ENCODE measurements at places on chromosomes 12 and 14.

GRCh38 chr12:132610866-132611602, 652 bp upstream of the LRCOL1 start:
- no peak for DNase-seq

DNA sequence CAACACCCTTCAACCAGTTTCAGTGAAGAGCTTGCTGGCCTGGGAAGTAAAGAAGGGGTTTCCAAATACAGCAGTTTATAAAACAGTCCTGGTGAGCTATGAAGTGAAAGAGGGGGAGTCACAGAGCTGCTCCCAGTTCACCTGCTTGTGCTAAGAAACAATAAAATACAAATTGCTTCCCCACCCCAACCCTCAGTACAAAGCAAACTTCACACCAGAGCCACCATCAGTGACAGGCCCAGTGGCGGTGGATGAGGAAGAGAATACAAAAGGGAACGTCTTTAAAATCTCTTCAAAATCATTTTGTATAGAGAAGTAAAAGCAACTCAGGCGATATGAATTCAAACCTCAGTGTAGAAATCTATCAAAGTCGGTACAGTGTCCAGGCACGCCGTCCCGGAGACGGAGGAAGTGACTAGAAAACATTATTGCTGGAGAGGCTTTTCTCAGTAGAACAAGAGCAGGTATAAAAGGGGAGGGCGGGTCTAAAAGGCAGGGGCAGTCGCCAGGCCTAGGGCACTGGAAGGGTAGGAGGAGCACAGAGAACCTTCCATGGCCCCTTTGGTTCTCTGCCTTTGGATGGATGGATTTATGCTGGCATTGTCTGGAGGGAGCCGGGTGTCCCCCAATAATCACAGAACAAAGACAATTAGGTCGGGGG, 10.5 kb upstream of the RPLP0 start:
- DNase-seq, result no peak

GRCh38 chr12:120453977-120454376, 7.7 kb downstream of the GATC start:
- DNase-seq, result peak; percentile 8

DNA sequence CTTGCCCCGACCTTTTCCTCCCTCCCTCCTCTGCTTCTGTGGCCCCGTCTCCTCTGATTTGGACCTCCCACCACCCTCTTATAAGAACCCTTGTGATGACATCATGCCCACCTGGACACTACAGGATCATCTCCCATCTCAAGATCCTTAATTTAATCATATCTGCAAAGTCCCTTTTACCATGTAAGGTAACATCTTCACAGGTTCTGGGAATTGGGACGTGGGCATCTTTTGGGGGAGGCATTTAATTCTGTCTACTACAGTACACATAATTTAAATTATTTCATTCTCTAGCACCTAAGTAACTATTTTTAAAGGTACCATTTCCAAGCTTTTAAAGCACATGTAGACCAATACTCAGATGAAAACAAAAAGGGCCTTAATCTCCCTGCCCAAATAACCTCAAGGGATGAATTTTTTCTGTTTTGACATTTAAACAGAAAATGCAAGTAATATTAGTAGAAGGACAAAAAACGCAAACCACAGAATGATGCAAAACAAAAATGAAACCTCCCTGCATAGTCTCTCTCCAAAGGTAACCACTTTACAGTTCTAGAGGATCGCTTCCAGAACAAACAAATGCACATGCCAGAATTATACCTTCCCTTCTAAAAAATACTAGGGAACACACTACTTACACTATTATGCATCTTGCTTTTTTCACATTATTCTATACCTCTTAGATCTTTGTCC, 222.1 kb downstream of the AACS start:
- DNase-seq, result no peak

- no peak for DNase-seq
Observed at GRCh38 chr14:67332468-67332867, 27.1 kb downstream of the ATP6V1D start.

GRCh38 chr12:101474711-101475386, at the start of gene SPIC:
Gene SPIC (plus strand): TSS chr12:101475336. CDS start chr12:101476905, 1,569 bp downstream.
- no peak for DNase-seq

GRCh38 chr14:20719777-20720176, 25.9 kb upstream of the EDDM3A start:
- DNase-seq, result no peak

GRCh38 chr14:105290621-105291346, 10.0 kb downstream of the BRF1 start:
- no peak for DNase-seq

GRCh38 chr12:47822401-47822800, 2.7 kb upstream of the HDAC7 start:
- no peak for DNase-seq

- no peak for DNase-seq
Observed at GRCh38 chr12:125228519-125229260, 163.5 kb downstream of the AACS start.

DNA sequence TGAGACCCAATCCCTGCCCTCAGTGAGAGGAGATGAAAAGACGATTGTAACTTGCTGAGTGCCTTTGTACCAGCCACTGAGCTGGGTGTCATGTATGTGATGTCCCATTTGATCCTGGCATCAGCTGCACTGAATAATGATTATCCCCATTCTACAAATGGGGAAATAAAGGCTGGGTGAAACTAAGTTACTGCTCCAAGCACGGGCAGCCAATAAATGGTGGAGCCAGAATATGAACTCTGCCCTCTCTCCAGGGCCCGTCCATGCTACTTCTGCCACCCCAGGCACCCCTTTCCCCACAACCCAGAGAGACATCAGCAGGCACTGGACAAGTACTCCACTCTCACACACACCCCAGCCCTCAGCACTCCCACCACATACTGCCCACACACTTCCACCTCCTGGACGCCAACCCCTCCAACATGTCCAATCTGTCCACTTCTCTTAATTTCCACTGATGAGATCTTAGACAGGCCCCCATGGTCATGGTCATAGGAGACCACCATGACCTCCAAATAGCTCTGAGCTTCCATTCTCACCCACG, 115.8 kb downstream of the DICER1 start:
- DNase-seq, result no peak

GRCh38 chr12:15982471-15982870, 71.3 kb downstream of the DERA start:
- DNase-seq, result peak; percentile 18

- no peak for DNase-seq
Observed at GRCh38 chr12:49671031-49671765, 36.0 kb downstream of the FMNL3 start.

GRCh38 chr12:113144806-113145205, 4.7 kb upstream of the CFAP73 start:
- no peak for DNase-seq

DNA sequence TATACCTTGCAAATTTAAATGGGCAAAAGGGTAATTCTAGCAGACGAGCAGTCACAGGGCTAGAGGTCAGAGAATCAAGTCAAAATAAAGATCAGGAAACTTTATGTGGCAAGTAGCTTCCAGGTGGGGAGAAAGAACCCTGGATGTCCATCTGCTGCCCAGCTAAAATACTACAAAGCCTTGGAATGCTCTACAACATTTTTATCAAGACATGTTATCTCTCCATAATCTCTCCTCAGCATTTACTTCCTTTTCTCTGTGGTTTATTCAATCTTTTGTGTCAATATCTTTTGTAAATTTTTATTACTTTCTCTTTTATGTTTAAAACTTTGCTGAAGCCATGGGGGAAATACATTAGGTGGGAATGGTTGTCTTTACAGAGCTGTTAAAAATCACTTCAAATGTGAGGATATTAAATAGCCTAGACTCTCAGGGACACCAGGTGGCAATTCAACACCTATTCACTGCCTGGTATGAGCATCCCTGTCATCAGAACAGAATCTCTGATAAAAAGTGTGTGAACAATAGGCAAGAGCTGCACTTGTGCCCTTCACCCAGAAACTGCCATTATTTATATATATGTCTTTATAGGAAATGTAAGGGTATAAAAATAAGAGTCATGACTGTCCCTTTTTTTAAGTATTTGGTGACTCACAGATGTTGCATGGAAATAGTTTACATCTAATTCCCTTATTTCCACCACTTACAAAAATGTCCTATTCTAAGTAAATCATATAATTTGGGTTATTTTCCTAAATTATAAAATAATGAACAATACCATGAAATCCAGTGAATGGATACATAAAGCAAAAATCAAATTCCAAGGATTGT, 152.9 kb downstream of the EPS8 start:
- no peak for DNase-seq

DNA sequence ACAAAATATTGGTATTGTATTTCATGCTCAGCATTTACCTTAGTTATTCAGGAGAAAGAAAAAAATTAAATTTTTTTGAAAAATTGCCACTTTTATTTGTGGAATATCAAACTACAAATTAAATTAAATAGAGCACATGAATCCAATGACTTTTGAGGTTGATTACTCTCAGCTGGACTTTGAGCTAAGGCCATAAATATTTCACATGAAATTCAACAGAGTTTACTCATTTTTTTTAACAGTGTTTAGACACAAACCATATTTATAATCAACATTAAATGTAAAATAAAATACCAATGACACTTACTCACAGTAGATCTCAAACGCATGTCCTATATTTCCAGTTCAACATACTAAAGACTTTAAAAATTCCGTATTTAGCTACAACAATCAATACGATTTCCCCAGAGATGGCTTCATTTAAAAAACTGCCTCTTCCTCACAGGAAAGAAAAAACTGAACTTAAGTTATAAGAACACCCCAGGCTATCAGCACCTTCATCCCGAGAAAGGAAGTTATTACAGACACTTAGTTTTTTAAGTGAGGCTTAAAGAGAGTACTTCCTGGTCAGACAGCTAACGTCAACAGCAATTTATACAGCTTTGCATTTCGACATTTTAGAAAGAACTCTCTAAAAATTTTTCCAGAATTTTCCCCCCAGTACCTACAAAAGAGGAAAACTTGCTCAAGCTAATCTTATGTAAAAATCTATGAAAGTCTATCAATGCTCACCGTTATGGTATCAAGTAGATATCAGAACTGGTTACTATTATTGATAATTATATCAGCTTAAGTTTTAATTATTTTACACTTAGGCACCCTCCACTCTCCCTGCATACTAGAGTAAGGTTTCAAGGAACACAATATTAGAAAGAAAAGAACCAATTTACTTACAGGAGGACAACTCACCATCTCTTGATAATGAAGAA, 13.8 kb downstream of the TAOK3 start:
- DNase-seq, result no peak

GRCh38 chr12:33670284-33670683, 230.7 kb upstream of the SYT10 start:
- no peak for DNase-seq

- no peak for DNase-seq
Observed at GRCh38 chr12:57320639-57321038, 69.7 kb upstream of the STAC3 start.

- no peak for DNase-seq
Observed at GRCh38 chr14:64951724-64952123, 9.2 kb upstream of the GPX2 start.

GRCh38 chr12:77833329-77833728, 2.6 kb downstream of the NAV3 start:
- DNase-seq, result no peak

DNA sequence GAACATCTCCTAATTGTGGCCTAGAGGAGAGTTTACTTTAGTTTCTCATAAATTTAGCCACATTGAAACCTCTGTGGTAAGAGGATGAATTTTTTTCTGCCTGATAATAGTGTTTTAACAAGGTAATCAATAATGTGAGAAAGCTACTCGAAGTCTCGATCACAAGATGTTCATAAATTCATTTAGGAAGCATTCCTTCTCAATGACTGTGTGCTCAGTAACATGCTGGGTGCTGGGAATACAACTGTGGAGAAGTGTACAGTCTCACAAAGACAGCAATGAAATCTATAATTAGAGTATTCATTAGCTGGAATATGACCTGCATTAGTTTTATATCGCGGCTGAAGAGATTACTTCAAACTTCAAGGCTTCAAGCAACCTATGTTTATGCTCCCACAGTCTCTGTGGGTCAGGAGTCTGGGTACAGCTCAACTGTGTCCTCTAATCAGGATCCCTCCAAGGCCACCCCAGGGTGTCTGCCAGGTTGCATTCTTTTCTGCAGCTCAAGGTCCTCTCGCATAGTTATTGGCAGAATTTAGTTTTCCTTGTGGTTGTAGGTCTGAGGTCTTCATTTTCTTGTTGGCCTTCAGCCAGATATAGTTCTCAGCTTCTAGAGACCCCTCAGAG, 167.6 kb downstream of the ANO4 start:
- no peak for DNase-seq

- DNase-seq, result no peak
Observed at GRCh38 chr12:107134558-107134957, 41.2 kb upstream of the CRY1 start.

- peak; percentile 17 for DNase-seq
Observed at GRCh38 chr12:2052826-2053678, at the start of gene CACNA1C. Gene CACNA1C (plus strand): TSS chr12:2052987. CDS start chr12:2053563, 576 bp downstream.

- no peak for DNase-seq
Observed at GRCh38 chr12:15563663-15564062, 225.5 kb downstream of the EPS8 start.

DNA sequence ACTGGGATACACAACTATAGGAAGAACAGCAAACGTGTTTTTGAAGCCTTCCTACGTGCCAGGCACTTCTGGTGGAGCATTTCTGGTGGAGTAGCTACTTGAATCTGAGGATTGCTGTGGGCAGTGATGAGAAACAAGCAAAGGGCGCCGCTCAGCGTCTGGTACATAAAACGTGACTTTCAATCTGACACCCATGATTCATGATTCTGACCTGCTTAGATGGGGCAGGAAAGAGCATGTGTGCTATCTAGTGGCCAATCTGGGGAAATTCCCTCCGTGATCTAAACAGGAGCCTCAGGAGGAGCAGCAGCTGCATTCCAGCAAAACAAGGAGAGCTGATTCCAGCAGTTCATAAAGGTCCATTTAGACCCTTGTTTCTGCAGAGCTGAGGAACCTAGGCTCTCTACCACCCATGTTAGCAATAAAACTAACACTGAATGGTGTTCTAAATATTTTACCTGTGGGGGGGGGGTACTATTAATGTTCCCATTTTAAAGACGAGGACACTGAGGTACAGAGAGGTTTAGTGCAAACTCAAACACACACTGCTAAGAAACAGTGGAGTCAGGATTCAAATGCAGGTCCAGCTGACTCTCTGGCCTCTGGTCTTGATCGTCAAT, 37.8 kb downstream of the PAH start:
- peak; percentile 96 for DNase-seq

DNA sequence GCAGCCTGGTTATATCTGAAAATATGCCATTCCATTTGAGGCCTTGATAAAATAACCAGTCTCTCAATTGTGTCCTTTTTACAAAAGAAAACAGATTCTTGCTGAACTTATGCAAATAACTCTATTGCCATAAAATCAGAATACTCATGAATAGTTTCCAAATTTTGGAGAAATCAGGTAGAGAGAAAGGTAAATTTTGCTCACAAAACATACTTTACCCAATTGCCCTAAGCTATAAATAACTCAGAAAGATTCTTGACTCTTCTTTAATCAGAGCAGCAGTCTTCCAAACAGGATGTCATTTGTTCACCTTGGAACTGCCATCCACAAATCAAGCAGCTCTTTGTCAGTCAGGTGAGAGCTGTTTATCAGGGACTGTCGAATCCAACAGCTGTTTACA, 12.6 kb downstream of the ZNF26 start:
- DNase-seq, result no peak

GRCh38 chr12:14937689-14938088, 648 bp downstream of the ERP27 start:
- DNase-seq, result no peak

GRCh38 chr14:43464968-43465367, 1042.1 kb downstream of the FSCB start:
- DNase-seq, result no peak

- no peak for DNase-seq
Observed at GRCh38 chr12:117439531-117440001, 78.1 kb upstream of the NOS1 start.

All from NCI-H2029 treated with DMSO at 0.1 percent for 48 hours (cell line).